ENCODE measurements at places on chromosomes 5 and 9.

GRCh38 chr9:135372036-135372435 is 107.5 kb upstream of the PPP1R26 start:
- no peak for DNase-seq

GRCh38 chr9:73872701-73873100 is 624.4 kb upstream of the RORB start:
- no peak for DNase-seq

DNA sequence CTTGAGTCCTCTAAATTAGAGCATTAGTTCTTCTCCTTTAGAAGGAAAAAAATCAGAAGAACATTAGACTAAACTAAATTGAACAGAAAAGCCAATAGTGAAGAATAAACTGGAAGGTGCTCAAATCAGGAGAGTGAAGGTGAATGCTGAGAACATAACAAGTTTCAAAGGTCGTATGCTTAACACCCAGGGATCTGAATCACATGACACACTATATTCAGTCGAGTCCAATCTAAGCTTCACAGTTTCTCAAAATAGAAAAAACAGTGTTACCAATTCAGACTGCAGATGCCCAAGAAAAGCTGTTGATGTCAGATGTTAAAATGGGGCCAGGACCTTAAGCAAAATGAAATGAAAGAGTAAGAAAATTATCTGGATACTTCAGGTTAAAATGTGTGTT is 614.5 kb downstream of the EFNA5 start:
- no peak for DNase-seq

- no peak for DNase-seq
These were observed 121.6 kb downstream of the WNK2 start for GRCh38 chr9:93305497-93306020.

- no peak for DNase-seq
These were observed 341.8 kb downstream of the PIK3R1 start for GRCh38 chr5:68557162-68557936.

GRCh38 chr9:95772320-95773052 is 103.0 kb upstream of the ERCC6L2 start:
- DNase-seq = no peak

- DNase-seq = no peak
These were observed 191.8 kb downstream of the GAS1 start for GRCh38 chr9:86755561-86755941.

GRCh38 chr9:8030095-8030494 is 230.5 kb upstream of the DMAC1 start:
- DNase-seq = no peak

Measured in mesothelial cell of epicardium (in vitro differentiated cells).